Suprapubic skin (tissue), 4 donors: ENCODE measurements at places on chromosomes 4 and X.
A peak's percentile ranks its signal among the peaks of the same experiment; 100 is the strongest.

- no peak for DNase-seq
These were observed 149.4 kb upstream of the KLF3 start for GRCh38 chr4:38514465-38515146.

GRCh38 chr4:26074712-26075430 is 160.9 kb downstream of the SMIM20 start:
- no peak for DNase-seq

DNA sequence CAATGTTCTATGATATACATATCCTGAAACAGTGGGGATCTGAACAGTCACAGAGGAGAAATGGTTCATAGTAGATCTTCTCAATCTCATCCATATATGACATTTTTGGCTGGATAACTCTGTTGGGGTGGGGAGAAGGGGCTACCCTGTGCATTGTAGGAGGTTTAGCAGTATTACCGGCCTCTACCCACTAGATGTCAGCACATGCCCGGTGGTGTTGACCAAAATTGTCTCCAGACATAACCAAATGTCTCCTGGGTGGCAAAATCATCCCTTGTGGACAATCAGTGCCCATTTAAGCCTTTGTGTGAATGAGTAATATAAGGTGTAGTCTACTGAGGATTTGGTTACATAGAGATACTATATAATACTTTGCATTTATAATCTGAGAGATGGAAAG is 89.9 kb downstream of the PLS3 start:
- DNase-seq = no peak

- no peak for DNase-seq
These were observed 26.4 kb upstream of the FGFBP2 start for GRCh38 chr4:15989424-15989823.

- DNase-seq = no peak
These were observed 55.1 kb upstream of the F9 start for GRCh38 chrX:139475432-139475831.

DNA sequence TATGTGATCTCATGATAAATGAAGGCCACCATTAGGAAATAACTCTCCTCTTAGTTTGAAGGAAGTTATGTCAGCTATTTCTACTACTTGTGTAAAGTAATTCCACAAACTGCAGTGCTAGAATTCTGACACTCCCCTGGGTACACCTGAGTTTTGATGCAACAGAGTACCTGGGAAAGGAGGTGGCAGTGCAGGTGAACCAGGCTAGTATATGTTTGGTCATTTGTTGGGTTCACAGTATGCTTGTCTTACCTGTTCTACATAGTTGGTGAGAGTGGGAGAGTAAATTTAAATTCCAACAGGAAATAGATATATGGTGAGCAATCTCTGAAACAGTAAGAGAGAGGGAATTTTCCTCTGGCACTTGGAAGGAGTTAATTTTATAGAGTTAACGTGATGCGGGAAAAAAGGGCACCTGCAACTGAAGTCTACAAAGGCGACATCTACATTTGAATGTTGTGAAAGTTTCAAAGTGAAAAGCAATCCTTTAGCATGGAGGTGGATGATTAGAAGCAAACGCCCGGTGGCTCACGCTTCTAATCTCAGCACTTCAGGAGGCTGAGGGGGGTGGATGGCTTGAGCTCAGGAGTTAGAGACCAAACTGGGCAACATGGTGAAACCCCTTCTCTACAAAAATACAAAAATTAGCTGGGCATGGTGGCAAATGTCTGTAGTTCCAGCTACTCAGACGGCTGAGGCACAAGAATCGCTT is 8.3 kb upstream of the SLC10A6 start:
- DNase-seq = no peak

GRCh38 chr4:176654565-176655216 is 138.0 kb downstream of the VEGFC start:
- DNase-seq = no peak

- peak; percentile 75 for DNase-seq
These were observed at the start of gene TCEAL1 for GRCh38 chrX:103628386-103629317. Gene TCEAL1 (plus strand): TSS chrX:103628975. CDS start chrX:103629917, 942 bp downstream.

DNA sequence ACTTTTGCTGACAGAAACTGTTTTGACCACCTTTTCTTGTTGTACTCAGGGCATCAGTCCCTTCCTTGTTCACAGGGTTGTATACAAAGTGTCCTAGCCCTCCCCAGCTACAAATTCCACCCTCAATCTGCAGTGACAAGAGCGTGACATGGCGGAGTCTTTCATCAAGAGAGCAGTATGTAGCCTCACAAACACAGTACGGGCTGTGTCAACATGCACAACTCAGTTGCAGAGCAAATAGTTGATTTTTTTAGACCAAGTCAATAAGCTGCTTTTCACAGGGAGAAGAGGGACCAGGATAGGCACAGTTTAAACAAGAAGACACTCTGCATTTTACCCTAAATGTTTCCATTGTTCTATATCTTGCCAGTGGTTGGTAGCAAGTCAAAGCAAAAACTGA is 8.6 kb upstream of the HS6ST2 start:
- no peak for DNase-seq

- DNase-seq = no peak
These were observed 28.3 kb upstream of the WDR19 start for GRCh38 chr4:39154009-39154408.
